Transverse colon (tissue), 4 donors: ENCODE measurements at places on chromosomes 2 and 18. TPM values are rescaled to one million over a fixed set of nuclear protein-coding genes. Genes with fewer than 3 reads are reported as not detected.

GRCh38 chr18:39211461-39211860 lies 1645.9 kb upstream of the CELF4 start:
- DNase-seq: no peak

GRCh38 chr18:5630057-5630899 lies 86.5 kb upstream of the EPB41L3 start:
- peak; percentile 88 for DNase-seq

DSG3 gene
- total RNA-seq: under 0.01 TPM

DNA sequence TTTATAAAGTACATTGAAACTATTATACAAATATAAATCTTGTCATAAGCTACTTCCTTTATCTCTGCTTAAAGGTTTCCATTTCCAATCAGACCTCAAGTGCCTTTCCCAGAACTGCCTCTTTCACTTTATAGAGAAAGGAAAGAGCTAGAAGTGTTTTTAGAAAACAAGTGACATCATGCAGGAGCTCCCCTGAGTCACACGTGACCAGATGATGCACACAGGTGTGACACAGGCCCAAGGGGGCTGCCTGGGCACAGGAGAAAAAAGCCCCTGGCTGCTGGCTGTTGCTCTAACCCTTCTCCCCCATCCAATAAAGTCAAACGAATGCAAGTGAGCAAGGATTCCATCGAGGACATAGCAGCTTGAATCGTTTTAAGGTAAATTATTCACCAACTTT lies 21.4 kb upstream of the SH3BP4 start:
- DNase-seq: no peak

GRCh38 chr2:170813611-170814532 lies 2.8 kb upstream of the GAD1 start:
- no peak for DNase-seq

DNA sequence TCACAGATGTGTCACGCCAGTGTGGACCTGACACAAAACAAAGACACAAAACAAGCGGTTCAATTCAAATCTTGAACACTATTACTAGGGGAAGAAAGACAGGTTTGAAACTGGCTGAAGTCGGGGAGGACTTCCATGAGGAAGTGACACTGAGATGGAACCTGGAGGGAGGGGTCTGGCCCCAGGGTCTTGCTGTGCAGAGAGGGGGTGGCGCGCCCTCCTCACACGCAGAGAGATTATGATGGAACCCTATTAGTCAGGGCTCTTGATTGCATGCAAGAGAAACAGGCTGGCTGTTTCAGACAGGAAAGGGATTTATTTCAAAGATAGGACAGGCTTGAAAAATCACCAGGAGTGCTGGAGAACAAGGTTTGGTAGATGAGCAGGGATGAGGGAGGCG lies 363.6 kb upstream of the HS6ST1 start:
- no peak for DNase-seq

GRCh38 chr2:241980193-241980592 lies 110.7 kb downstream of the RTP5 start:
- DNase-seq: peak; percentile 48

TRIM43 gene
- total RNA-seq: not detected

DNA sequence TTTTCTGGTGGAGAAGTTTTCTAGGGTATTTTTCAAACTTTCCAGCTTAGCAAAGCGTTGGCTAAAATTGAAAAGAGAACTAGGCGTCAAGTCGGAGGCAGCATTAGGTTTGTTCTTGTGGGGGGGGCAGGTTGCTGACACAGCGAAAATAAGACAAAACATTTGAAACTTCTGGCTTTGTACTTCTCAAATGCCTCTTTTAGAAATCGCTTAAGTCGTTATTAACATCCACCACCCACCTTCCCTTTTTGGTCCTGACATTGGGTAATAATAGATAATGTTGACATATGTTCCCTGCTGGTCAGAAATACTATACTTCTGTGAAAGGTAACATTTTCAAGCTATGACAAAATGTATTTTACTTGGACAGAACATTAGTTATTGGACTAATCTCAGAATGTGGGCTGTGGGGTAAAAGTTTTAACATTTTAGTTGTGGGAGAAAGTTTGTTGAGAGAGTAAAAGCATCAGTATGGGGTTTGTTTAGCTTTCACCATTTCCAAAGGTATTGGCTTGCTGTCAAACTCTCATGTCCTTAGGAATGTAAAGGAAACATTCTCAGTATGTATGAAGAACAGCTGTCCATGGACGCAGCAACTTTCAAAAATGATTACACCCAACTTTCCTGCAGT lies 88.1 kb upstream of the ZEB2 start:
- peak; percentile 18 for DNase-seq

ADD2 gene
- 1.4 TPM for total RNA-seq

DNA sequence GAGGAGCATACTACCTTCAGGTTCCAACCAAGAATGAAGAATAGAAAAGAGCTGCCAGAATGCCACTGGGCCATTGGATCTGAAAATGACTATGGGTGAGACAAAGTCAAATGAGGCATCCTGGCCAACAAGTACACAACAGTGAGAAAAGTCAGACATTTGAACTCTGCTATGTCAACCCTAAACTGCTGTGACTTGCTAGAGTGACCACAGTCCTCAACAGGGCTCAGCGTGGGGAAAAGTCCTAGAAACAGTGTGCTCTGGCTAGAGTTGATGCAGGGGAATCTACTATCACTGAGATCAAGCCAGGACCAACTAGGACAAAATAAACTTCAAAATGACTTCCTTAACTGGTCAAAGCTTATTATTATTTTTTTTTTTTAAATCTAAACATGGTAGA lies 98.2 kb upstream of the FZD5 start:
- DNase-seq: no peak

GRCh38 chr18:55302167-55302833 lies 285.7 kb downstream of the TCF4 start:
- no peak for DNase-seq

GRCh38 chr2:55097461-55098410 lies 47.5 kb upstream of the RTN4 start:
- DNase-seq: no peak
